Activated CD8-positive, alpha-beta memory T cell treated with anti-CD3 and anti-CD28 coated beads for 4 hours (primary cell): ENCODE measurements at places on chromosomes 16 and 17.

GRCh38 chr16:50635505-50636392 lies 45.4 kb downstream of the SNX20 start:
- DNase-seq = no peak

DNA sequence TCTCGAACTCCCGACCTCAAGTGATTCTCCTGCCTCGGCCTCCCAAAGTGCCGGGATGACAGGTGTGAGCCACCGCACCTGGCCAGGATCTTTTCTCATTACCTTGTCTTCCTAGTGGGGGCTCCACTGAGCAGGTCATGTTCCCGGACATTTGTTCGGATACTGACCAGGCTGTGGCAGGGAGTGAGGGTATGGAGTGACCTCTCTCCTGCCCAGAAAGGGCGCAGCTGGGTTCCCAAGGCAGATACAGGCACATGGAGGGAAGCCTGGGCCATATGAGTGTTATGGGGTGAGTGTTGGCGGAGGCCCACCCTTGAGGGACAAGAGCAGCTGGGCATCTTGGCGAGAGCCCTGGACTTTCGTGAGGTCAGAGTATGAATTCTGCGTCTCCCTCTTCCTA lies 5.5 kb downstream of the SERPINF1 start:
- DNase-seq = no peak

- no peak for DNase-seq
Measured at GRCh38 chr16:67767953-67768352, 38.4 kb downstream of the RANBP10 start.

DNA sequence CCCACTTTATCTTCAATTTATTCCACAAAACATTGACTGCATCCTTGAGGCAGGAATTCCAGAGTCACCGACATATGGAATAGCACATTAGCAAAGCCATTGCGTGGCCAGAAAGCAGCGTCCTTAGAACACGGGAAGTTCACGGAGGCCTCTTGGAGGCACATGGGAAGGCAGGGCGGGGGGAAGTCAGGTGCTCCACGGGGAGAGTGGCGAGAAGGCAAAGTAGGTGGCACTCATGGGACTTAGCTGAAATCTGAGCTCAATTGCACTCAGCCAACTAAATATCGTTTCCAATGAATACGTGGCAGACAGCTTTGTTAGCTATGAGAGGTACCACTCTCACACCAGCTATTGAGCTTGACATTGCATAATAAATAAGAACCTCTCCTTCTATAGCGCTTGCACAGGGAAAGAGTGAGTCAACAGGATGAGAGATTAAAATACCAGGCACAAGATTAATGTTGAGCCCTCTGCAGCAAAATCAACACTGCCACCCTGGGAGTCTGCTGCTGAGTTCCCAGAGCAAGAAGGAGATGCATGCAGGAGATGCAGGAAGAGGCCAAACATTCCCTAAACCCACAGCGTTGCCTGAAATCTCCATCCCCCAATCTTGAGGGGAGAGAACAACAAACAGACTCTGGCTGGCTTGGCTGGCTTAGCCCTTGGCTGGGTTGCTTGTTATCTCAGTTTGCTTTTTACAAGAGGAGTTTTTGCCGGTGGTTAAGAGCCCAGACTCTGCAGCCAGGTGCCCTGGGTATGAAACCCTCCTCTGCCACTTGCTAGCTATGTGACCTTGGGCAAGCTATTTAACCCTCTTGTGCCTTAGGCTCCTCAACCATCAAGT lies 28.8 kb downstream of the ABCC12 start:
- DNase-seq = no peak

- no peak for DNase-seq
Measured at GRCh38 chr16:19868421-19868820, 16.2 kb downstream of the GPRC5B start.

GRCh38 chr17:67534941-67535340 lies 157.9 kb downstream of the PITPNC1 start:
- DNase-seq = no peak

DNA sequence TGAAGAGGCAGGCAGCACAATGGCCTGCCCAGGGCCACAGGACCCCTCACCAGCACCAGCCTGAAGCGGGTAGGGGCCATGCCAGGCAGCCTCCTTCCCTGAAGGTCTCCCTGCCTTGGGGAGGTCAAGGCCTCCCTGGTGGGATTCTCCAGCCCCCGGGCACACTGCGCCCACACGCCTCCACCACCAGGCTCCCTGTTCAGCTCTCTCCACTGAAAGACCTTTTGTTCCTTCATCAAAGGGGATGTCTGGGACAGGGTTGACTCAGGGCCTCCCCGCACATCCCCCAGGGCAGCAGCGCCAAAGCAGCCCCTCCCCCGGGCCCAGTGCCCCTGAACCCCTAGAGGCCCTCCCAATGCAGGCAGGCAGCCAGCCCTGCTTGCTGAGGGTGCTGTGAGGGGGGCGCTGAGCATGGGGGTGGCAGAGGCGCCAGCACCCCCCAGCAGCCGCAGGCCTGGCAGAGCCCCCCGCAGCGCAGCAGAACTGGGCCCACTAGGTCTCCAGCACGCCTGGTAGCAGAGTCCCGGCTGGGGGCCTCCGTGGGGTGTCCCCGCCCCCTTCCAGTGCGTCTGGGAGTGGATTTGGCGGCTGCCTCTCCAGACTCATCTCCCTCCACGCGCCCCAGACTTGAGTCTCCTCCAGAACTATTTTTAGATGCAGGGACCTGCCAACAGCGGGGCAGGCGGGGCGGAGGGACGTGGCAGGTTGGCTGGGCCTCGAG lies 13.1 kb downstream of the BCAR1 start:
- no peak for DNase-seq

DNA sequence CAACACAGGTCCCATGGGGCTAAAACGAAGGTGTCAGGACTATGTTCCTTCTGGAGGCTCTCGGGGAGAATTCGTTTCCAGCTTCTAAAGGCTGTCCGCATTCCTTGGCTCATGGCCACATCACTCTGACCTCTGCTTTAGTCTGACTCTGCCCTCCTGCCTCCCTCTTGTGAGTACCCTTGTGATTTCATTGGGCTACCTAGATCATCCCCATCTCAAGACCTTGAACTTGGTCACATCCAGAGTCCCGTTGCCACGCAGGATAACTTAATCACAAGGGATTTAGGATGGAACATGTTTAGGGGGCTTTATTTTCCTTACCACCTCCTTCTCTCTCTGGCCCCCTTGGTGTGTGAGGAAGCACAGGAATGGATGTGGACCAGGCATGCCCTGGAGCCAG lies 160.9 kb upstream of the PLCG2 start:
- no peak for DNase-seq

DNA sequence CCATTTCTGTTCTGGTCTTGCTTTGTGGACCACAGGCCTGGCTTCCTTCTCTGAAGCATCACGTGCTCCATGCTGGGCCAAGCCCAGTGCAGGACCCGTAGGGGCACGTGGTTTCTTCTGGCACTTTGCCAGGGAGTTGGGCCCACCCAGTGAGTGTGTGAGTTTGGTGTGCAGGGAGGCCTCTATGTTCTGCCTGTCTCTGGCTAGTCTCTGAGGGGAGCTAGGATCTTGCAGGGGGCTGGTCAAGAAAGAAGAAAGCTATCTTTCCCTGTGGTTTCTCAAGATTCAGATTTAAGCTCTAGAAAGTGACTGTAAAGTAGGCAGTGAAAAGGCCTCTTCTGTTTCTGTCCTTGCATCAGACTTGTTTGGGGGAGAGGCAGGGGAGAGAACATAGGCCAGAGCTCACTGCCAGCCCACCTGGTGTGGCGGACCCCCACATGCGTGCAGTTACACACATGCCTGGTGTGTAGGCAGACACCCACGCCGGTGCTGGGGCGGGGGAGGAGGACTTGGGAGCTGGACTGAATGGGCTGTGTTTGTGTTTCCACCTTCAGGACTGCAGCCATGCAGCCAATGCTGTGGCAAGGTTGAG lies 11.8 kb downstream of the LASP1 start:
- no peak for DNase-seq
